ENCODE measurements at places on chromosomes 11 and 22.

DNA sequence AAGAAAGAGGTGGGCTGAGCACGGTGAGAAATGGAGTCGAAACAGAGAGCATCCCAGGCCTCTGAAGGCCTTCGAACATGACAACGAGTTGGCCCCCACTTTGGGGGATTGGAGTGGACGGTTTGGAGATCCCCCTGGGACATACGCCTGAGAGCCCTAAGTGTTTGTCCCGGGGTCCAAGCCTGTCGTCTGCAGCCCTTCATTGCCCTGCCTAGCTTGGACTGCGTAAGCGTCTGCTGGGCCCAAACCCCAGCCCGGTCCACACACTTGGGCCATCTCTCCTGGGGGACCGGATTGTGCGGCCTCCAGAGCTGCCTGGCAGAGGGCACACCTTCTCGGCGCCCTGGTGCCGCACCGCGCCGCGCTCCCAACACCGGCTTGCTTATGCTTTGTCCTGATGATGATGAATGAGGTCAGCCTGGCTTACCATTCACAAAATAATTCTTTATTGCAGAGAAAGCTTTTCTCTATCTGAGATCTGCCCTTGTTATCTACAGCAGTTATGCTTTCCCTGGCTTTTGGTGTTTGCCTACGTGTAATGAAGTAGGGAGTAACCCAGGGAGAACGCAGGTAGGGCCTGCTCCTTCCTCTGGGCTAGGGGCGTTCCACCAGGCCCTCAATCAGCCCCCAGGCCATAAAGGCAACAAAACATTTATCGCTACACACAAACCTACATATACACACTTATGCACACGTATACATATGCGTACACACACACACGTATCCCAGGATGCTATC lies 85.9 kb upstream of the PPARA start:
- no peak for DNase-seq

DNA sequence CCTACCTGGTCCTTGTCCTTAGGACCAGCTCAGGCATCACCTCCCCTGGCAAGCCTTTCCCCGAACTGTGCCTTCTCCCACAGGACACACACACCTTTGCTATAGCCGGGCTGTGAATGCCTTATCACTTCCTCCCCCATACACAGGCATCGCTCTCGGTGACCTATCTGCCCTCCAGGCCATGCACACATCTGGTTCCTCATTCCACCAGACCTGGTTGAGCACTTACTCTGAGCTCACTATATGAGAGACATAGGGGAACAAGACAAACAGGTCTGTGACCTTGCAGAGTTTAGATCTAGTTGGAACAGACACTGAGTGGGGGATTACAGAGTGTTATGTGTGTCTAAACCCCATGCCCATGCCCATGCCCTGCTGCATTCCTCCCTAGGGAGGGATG lies 3.1 kb upstream of the BCR start:
- DNase-seq, result no peak

GRCh38 chr22:46537946-46538813 lies 760 bp upstream of the CELSR1 start:
- DNase-seq, result no peak

GRCh38 chr11:64754919-64755662 lies 4.7 kb downstream of the PYGM start:
- no peak for DNase-seq

GRCh38 chr22:30277547-30278344 lies 11.1 kb upstream of the OSM start:
- no peak for DNase-seq

GRCh38 chr11:9004183-9004926 lies 554 bp upstream of the NRIP3 start:
- DNase-seq, result no peak

DNA sequence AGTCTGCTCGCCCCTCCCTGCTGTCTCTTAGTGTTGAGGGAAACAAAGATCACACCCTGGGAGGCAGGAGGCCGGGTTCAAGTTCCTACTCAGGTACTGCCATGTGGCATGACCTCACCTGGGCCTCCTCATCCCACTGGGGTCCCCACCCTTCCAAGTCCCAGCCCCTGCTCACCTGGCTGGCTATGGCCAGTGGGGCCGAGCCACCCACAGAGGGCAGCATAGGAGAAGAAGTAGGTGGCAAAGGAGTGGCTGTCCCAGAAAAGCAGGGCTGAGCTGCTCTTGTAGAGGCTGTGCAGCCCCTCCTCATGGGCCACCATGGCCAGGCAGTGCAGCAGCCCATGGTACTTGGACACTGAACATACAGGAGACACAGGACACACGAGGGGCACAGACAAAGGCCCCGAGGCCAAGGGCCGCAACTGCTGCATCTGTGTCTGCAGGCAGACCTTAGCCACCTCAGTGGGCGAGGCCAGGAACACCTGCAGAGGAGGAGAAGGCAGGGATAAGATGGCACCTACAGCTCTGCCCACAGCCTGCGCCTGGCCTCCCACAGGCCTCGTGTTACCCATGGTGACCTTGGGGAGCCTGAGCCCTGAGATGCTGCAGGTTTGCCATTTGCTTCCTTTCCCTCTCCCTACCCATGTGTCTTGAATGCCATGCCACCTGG lies 50.6 kb upstream of the MPEG1 start:
- peak; percentile 84 for DNase-seq

DNA sequence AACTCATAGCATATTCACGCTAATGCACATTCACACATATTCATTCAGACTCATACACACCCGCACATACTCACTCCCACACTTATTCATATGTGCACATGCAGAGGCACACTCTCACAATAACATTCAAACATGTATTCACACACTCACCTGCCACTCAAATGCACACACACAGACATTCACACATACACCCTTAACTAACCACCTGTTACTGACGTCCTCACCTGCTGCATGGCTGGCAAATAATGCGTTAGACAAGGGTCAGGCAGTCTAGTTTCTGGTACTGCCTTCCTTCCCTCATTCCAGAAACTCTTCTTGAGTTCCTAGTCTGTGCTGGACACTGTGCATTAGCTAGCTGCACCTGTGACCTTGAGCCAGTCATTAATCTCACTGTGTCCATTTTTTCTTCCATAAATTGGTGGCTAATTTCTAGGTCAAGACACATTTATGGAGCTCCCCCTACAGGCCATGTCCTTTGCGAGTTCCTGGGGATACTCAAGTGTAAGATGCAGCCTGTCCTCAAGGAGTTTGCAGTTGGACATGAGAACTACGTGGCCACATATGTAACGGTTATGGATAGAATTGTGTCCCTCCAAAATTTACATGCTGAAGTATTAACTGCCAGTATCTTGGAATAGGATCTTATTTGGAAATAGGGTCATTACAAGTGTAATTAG lies 34.5 kb upstream of the SEZ6L start:
- peak; percentile 79 for DNase-seq

DNA sequence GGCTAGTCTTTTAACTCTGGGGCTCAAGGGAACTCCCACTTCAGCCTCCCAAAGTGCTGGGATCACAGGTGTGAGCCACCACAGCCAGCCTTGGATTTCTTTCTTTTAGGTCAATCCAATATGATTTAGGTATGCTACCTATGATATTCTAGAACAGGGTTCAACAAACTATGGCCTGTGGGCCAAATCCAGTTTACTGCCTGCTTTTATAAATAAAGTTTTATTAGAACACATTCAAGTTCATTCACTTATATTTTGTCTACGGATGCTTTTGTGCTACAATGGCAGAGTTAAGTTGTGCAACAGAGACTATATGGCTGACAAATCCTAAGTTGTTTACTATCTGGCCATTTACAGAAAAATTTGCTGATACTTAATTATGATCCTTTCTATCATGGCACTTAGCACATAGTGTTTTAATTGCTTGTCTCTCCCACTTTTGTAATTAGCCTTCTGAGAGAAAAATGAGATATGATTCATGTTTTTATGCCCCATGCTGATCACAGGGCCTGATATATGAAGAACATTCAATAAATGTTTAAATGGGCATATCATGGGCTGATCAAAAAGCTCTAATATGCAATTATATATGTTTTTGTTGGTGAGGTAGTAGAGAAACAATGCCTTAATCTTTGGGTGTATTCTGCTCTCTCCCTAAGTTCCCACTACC lies 109.6 kb downstream of the STIM1 start:
- DNase-seq, result no peak

GRCh38 chr11:70725739-70726138 lies 327.4 kb downstream of the CTTN start:
- no peak for DNase-seq

GRCh38 chr11:126929179-126930061 lies 71.2 kb downstream of the KIRREL3 start:
- DNase-seq, result no peak

- no peak for DNase-seq
Measured at GRCh38 chr11:134047586-134047999, 21.3 kb upstream of the JAM3 start.
